Activated CD8-positive, alpha-beta memory T cell treated with anti-CD3 and anti-CD28 coated beads for 24 hours (primary cell): ENCODE measurements at places on chromosomes 7 and 10.

- no peak for DNase-seq
These were observed 106.1 kb downstream of the TNS3 start for GRCh38 chr7:47475880-47476227.

GRCh38 chr10:7526017-7526400 lies 115.2 kb upstream of the SFMBT2 start:
- DNase-seq: no peak

DNA sequence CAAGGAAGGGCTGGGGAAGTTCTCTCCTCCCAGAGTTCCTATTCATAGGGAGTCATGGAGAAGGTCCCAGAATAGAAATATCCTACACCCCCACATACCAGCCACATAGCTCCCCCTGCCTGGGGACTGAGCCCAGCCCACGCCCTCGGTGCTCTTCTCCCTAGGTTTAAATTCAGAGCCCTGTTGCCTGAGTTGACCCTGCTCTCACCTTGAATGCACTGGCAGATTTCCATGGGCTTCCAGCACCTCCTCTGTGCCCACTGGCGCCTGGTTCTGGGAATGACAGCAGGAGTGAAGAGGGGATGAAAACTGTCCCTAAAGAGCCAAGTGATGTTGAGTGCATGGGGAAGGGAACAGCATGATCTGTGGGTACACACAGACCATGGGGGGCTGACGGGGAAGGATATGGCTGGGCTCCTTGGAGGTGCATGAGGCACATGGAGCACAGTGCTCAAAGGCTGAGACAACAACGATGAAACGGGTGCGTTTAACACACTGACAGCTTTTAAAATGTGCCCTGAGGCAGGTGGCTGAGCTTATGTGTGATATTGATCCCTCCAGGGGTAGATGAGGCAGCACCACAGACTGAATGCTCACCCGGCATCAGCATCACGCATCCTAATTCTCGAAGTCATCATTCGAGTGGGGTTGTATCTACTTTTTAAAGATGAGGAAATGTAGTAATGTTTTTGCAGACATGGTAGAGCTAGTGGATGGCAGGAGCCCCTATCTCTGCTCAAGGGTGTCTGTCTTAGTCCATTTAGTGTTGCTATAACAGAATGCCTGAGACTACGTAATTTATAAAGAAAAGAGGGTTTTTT lies 53.7 kb upstream of the IGFBP3 start:
- peak; percentile 17 for DNase-seq

GRCh38 chr7:4959306-4959705 lies 319 bp upstream of the MMD2 start:
- DNase-seq: no peak
